ENCODE measurements at places on chromosomes 13 and 19.

- DNase-seq, result no peak
These were observed 56.6 kb downstream of the COG3 start for GRCh38 chr13:45521297-45521696.

GRCh38 chr13:76773448-76774094 is 112.6 kb downstream of the KCTD12 start:
- DNase-seq, result no peak

- no peak for DNase-seq
These were observed 1.7 kb downstream of the ZNF77 start for GRCh38 chr19:2942928-2943640.

GRCh38 chr13:26685606-26686005 is 75.0 kb downstream of the GPR12 start:
- no peak for DNase-seq

DNA sequence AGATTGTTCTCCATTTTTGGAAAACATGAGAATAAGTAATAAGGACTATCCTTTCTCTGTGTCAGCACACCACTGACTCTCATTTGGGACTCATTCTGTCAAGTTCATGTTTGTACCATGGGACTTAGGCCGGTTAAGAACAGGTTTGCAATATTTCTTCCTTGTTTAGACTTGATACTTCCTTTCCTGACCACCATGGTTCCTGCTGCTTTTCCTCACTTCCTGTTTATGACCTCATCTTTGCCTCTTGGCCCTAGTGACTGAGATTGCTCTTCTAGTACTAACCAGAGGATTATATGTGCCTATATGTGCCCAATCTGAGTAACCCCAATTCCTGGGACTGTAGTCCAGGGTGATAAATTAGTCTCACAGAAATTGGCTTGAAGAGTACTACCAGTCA is 32.5 kb upstream of the NDFIP2 start:
- no peak for DNase-seq

DNA sequence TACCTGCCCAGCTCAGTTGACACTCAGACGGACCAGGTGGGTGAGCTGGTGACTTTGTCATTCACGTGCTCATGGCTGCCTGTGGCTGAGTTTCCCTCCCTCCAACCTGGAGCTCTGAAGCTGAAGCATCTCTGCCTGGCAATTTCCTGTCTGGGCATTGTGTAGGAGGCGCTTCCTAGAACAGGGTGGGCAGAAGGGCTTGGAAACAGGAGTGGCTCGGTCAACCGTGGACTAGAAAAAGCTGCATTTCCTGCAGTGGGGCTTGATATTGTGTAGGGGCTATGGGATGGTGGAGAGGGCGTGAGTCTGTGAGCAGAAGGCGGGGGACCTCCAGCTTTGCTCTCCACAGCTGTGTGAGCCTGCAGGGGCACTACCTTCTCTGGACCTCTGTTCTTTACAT is 278.3 kb downstream of the TEX29 start:
- no peak for DNase-seq

DNA sequence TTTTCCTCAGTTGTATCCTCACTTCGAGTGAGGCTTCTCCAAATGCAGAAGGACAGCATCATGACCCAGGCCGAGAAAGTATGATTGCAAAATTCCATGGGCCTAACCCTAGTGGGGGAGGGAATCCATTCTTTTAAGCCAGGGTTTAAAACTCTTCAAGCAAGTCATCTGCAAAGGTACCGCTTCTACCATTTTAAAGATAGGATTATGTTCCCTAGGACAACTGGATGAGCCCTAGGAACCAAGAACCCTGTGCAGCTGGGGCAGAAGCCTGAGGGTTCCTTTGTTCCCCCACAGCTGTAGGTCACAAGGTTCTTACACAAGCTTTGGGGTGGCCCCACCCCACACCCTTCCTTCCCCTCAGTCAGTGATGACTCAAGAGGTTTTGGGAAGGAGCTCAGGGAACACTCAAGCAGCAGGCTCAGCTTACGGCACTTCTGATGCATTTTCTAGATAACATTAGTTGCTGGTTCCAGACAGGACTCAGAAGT is 13.5 kb downstream of the ARL11 start:
- no peak for DNase-seq

GRCh38 chr19:50510700-50511068 is 307 bp downstream of the JOSD2 start:
- no peak for DNase-seq

GRCh38 chr19:13089139-13089856 is 13.4 kb downstream of the LYL1 start:
- no peak for DNase-seq

GRCh38 chr19:33292595-33293254 is 9.6 kb downstream of the CEBPA start:
- DNase-seq, result peak; percentile 99

DNA sequence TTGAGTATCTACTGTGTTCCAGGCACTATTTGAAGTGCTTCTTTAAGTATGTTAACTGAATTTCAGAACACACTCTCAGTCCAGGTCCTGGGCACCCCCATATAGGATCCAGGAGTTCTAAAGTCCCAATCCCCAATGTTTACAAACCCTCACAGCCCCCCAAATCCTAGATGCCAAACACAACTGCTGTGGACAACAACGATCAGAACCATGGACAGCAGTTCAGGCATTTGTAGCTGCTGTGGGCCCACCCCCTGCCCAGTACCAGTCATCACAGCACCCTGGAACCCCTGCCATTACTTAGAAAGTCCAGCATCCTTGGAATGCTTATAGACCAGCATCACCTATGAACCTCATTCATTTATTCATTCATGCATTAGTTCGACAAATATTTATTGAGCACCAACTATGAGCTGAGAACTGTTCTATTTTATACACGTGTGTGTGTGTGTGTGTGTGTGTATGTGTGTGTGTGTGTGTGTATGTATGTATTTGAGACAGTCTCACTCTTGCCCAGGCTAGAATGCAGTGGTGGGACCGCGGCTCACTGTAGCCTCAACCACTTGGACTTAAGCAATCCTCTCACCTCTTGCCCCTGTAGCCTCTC is 19.3 kb upstream of the SDHAF1 start:
- no peak for DNase-seq

DNA sequence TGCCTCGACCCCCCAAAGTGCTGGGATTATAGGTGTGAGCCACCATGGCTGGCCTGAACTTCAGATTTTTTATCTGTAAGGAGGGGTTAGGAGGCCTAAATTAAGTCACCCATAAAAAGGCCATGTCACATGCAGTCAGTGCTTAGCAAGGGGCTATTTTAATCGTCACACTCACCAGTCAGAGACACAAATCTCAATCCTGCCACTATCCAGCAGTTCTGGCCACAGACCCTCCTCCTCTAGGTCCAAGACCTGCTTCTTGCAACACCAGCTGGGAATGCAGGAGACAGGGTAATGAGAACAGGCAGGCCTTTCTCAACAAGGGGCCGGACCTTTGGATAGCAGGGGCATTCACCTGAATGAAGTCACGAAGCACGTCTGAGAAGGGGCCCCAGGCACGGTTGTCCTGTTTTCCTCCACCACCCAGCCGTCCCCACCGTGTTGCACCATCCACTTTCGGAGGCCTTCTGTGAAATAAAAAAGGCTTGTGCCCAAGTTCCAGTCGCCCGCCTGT is 1.4 kb downstream of the FBXO27 start:
- no peak for DNase-seq

DNA sequence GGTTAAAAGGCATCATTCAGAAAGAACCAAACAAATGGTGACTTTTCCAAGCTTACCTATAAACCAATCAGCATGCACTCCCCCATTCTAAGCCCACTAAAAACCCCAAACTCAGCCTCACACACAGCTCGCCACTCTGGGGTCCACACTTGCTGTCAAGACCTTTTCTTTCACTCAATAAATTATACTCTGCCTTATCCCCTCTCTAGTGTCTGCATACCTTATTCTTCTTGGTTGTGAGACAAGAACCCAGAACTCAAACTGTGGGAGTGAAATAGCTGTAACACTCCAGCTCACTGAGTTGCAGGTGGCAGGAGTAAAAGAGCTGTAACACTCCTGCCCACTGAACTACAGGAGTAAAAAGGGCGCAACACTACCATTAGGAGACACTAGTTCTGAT is 559.0 kb downstream of the TBC1D4 start:
- no peak for DNase-seq

- no peak for DNase-seq
These were observed 418.6 kb downstream of the OXGR1 start for GRCh38 chr13:96575423-96576320.

GRCh38 chr13:79830945-79831344 is 350.0 kb downstream of the NDFIP2 start:
- DNase-seq, result no peak

DNA sequence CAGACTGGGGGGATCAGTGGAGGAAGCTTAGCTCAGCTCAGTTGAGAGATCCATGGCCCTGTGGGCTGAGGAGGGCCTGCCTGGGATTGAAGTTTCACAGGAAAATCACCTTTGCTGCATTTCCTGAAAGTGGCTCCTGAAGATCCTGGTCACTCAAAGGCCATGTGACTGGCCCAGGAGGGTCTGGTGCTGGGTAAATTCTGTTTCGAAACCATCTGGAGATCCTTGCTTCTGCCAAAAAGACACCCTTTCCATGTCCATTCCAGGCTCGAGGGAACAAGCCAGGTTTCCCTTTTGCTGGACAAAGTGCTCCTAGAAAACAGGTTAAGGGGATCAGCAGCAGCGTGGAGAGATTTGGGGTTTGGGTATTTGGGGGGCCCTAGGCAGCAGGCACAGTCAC is 293.3 kb downstream of the ZNF536 start:
- no peak for DNase-seq

GRCh38 chr13:97353927-97354675 is 79.9 kb upstream of the RAP2A start:
- DNase-seq, result no peak

- DNase-seq, result no peak
These were observed 370.3 kb downstream of the ZNF536 start for GRCh38 chr19:30742406-30742938.

GRCh38 chr19:29263305-29264135 is 50.6 kb upstream of the UQCRFS1 start:
- peak; percentile 29 for DNase-seq

DNA sequence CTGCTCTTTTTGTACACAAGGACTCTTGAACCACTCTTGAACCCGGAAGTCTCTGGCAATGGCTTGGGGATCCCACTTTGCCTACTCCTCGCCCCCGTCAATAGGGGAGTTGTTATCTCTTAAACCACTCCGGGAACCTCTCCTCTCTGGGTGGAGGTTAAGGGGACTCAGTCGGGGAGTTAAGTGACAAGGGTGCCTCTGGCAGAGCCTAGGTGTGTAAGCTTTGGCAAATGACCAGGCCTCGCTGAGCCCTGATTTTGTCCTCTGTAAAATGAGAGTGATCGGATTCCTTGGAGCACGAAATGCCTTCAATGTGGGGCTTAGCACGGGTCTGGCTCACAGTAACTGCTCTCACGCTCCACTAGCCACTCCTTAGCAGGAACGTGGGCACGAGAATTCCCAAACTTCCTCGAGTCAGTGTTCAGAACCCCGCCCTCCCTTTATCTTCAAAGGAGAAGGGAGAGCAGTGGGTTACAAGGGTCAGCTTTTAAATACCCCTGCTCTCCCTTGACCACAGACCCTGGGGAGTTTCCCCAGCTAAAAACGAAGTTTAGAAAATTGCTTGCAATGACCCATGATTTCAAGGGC is 193.3 kb downstream of the KATNAL1 start:
- DNase-seq, result peak; percentile 40

DNA sequence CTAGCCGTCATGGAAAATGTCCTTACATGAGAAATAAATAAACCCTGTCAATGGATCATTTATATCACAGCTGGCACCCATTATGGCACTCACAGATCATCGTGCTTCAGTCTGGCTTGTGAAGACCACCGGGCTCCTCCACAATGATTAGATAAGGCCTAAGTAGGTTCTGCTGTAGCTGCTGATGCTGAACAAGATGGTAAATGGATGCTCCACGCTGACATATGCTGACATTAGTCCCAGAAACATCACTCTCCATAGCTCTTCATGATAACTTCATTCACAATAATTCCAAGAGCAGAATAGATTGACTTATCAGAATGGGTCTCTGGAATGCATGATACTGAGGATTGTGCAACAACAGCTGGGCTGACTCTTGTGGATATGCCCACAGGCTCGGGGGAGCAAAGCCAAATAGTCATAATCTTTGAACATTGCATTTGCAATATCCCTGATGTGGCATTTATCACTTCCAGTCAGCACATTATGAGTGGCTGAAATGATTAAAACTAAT is 63.8 kb upstream of the RXFP2 start:
- DNase-seq, result no peak

- DNase-seq, result no peak
These were observed 116.8 kb downstream of the ENOX1 start for GRCh38 chr13:43669964-43670363.

GRCh38 chr19:55913643-55914268 is 18.4 kb downstream of the NLRP13 start:
- DNase-seq, result no peak

DNA sequence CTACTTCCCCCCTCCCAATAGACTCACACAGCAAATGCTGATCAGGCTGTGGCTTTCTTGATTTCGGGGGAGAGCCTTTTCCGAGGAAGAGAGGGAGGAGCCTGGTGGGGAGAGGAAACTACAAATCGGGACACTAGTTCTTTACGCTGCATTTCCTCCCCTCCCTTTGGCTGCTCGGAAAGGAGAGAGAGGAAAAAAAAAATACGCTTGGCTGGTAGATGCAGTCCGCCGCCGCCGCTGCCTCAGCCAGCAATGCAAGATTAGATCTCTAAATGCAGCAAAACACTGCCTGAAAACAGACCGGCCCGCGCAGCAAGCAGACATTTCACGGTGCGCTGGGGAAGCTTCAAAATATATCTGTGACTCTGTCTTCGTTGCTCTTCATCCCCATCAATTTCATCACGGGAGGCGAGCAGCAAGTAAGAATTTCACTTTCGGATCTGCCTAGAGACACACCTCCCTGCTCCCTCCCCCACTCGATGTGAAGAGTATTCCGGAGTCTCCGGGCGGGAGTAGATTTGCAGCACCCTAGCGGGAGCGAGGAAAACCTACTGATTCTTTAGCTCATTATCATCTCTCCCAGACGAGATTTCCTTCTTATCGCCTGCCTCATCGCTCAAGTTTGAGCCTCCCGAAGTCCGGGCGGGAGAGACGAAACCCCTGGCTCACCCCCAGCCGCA is at the start of gene PCDH17:
PCDH17 (plus strand) TSS at position 149 of the 680 bp plus-strand sequence. CDS start 803 bp downstream, outside the sequence.
- no peak for DNase-seq

GRCh38 chr13:76380446-76381065 is 505.6 kb downstream of the KCTD12 start:
- DNase-seq, result no peak

DNA sequence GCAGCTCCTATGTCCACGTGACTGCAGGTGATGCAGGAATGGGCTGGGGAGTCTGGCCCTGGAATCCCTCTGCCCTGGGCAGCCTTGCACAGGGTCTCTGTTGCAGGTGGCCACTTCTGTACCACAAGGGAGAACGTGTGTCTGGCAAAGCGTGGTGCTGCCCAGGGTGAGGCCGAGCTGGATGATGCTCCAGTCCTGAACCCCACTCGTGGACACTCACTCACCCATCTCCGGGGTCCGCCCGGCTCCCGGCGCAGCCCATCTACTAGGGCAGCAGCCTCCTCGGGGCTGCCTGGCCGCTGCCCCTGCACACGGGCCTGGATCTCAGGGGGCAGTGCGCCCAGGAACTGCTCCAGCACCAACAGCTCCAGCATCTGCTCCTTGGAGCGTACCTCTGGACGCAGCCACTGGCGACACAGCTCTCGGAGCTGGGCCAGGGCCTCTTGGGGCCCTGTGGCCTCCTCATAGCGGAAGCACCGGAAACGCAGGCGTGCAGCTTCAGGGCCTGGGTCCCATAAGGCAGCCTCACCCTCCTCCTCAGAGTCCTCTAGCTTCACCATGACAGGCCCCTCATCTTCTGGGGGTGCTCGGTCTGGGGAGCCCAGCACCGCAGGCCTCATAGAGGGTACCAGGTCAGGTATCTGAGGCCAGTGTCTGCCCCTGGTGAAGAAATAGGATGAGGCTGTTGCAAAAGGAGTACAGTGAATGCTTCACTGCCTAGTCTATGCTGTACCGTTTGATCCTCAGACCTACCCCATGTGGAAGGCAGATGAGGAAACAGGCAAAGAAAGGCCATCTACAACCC is 2.2 kb downstream of the MZF1 start:
- DNase-seq, result no peak

All from NCI-H526 treated with DMSO at 0.1 percent for 48 hours (cell line).